ENCODE measurements at places on chromosomes 6 and 20. TPM values are rescaled to one million over a fixed set of nuclear protein-coding genes. Genes with fewer than 3 reads are reported as not detected.
A peak's percentile ranks its signal among the peaks of the same experiment; 100 is the strongest.

DNA sequence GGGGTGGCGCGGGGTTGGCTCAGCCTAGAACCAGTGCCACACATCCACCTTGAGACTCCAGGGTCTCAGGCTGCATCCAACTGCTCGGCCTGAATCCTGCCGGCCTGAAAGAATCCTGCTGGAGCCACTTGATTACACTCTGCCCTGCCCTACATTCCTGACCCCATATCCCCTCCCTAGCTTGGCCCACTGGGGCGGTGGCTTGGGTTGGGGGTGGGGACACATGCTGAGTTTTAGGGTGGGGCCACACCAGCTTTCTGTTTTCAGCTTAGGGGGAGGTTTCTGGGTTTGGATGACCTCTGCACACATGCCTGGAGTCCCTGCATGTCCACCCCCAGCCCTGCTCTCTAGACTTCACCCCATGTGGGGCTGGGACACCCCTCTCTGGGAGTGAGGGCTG, 6.8 kb downstream of the ITPR3 start:
- H3K27ac ChIP-seq: no peak overlapping the region
- H3K27me3 ChIP-seq: no peaks in the 10 kb centered on the region
- H3K4me3 ChIP-seq: no peak overlapping the region
- H3K4me1 ChIP-seq: no peaks in the 10 kb centered on the region
- H3K36me3 ChIP-seq: no peaks in the 10 kb centered on the region
- no peak for DNase-seq

DNA sequence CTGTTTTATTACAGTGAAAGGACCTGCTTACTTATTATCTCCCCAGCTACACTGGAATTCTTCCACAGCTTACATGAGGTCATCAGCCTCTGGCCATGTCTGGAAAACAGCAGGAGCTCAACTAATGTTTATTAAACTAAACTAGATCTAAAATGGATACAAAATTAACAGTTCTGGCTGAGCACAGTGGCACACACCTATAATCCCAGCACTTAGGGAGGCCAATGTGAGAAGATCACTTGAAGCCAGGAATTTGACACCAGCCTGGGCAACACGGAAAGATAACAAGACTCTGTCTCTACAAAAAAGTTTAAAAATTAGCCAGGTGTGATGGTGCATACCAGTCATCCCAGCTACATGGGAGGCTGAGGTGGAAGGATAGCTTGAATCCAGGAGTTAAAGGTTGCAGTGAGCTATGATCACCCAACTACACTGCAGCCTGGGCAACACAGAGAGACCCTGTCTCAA, 220.8 kb upstream of the MARCKS start:
- H3K27me3 ChIP-seq: no peaks in the 10 kb centered on the region
- DNase-seq: no peak
- H3K4me3 ChIP-seq: no peak overlapping the region

PSMB9 gene
- total RNA-seq: 10.1 TPM

ARMH2 gene
- total RNA-seq: not detected

DNA sequence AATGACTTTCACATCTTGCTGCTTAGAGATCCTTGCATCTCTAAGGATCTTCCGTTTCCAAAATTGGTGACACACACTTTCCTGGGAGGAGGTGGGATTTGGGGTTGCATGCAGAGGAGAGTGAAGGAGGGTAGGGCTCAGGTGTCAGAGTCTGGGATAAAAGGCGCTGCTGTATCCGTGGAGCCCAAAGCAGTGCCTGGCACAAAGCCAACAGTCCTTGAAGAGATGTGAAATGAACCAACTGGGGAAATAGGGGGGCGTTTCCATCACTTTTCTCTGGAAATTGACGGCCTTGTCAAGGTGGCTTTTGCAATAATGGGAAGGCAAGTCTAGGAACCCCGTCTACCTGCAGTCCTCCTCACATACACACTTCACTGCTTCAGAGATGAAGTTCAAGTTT, 59.5 kb upstream of the NELFCD start:
- DNase-seq: no peak
- H3K4me1 ChIP-seq: no peaks in the 10 kb centered on the region
- no peak overlapping the region for H3K4me3 ChIP-seq
- no peak overlapping the region for H3K27ac ChIP-seq
- no peaks in the 10 kb centered on the region for H3K36me3 ChIP-seq
- no peaks in the 10 kb centered on the region for H3K27me3 ChIP-seq

- no peak for DNase-seq
- H3K27me3 ChIP-seq: no peaks in the 10 kb centered on the region
- no peaks in the 10 kb centered on the region for H3K4me1 ChIP-seq
Measured at GRCh38 chr6:10794239-10794638, 44.1 kb downstream of the MAK start.

GRCh38 chr6:162344646-162345010, 382.9 kb downstream of the PRKN start:
- H3K27ac ChIP-seq: no peak overlapping the region
- no peak for DNase-seq
- no peak overlapping the region for H3K4me3 ChIP-seq
- H3K36me3 ChIP-seq: no peaks in the 10 kb centered on the region

C20orf144 gene
- total RNA-seq: not detected

TMEM74B gene
- 0.22 TPM for total RNA-seq

SERPINB1 gene
- total RNA-seq: 62.0 TPM

PRRT1 gene
- 0.17 TPM for total RNA-seq

DNA sequence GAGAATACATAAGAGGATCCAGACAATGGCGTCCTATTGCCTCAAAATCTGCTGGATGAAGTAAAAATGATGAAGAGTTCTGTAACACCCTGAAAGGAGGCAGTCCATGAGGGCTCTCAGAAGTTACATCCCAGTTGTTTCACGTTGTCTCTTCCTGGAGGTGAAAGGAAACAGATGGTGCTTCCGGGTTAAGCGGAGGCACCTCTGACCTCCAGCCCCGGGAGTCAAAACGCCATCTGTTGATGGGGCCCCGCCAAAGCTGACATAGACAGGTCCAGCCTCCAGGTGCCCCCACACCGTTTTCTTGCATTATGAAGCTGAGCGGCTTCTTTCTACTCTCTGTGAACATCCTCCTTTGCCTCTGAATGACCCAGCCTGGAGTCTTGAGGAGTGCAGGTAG, 9.5 kb downstream of the SEMG2 start:
- H3K27me3 ChIP-seq: peaks cover 8% of the 10 kb centered on the region
- no peaks in the 10 kb centered on the region for H3K4me1 ChIP-seq
- no peaks in the 10 kb centered on the region for H3K36me3 ChIP-seq
- DNase-seq: no peak
- H3K4me3 ChIP-seq: no peak overlapping the region
- no peak overlapping the region for H3K27ac ChIP-seq

- no peaks in the 10 kb centered on the region for H3K27me3 ChIP-seq
- H3K4me3 ChIP-seq: peak within 1 kb of the TSS; percentile 68
- peak; percentile 17 for DNase-seq
- peak within 1 kb of the TSS; percentile 85 for H3K27ac ChIP-seq
- H3K4me1 ChIP-seq: peaks cover 3% of the 10 kb centered on the region
Measured at GRCh38 chr6:116060572-116061283, at the start of gene FRK. Gene FRK (minus strand): TSS chr6:116060891. CDS start chr6:116060311, 580 bp downstream.

DNA sequence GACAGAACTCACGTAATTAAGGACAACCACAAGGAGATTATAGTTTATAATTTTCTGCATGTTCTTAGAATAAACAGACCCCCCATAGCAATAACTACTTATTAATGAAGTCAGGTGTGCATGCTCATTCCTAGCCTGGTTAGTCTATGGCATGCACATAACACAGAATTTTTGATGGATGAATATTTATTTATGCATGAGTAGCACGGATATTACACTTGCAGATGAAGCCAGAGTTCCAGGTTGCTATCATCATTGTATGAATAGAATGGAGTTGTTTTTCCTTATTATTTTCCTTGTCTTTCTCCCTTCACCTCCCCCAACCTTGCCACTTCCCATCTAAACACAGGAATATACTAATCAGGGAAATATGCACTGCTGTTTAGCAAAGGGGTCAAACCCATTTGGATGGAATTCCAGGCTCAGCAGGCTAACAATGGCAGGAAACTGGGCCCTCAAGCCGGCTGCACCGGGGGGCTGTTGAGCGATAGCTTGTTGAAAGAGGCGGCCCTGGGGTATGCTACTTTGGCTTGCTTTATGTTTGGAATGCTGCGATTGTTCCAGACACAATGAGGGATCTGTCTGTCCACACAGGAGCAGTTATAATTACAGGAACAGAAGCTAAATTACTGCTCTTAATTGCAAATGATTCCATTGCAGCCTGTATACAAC, 112.6 kb downstream of the TMEM170B start:
- no peaks in the 10 kb centered on the region for H3K27me3 ChIP-seq
- H3K4me1 ChIP-seq: peaks cover 7% of the 10 kb centered on the region
- no peak overlapping the region for H3K4me3 ChIP-seq
- no peak overlapping the region for H3K27ac ChIP-seq
- no peak for DNase-seq

EPB41L1 gene
- 9.3 TPM for total RNA-seq

DNA sequence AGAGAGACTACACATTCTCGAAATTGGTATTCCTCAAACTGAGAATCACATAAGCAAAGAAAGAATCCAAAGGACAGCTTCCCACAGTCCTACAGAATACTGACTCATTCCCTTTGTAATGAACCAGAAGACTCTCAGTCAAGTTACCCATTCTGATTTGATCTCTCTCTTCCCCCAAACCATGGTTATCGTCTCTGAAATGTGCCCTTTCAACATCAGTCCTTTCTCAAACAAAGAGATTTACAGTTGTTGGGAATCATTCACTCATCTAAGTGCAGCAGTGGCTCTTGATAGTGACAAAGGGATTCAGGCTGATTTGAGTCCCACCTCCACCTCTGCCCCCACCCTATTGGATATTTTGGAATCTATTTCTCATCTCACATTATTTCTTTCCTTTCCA, 15.0 kb upstream of the RSPO3 start:
- H3K4me3 ChIP-seq: no peak overlapping the region
- H3K27ac ChIP-seq: no peak overlapping the region
- H3K36me3 ChIP-seq: no peaks in the 10 kb centered on the region

GRCh38 chr20:661474-662270, 8.7 kb upstream of the SRXN1 start:
- DNase-seq: no peak
- no peak overlapping the region for H3K27ac ChIP-seq
- H3K36me3 ChIP-seq: no peaks in the 10 kb centered on the region
- H3K27me3 ChIP-seq: peaks cover 55% of the 10 kb centered on the region

GRCh38 chr6:153150371-153150751, 19.3 kb upstream of the RGS17 start:
- no peak for DNase-seq
- no peak overlapping the region for H3K27ac ChIP-seq
- peak overlapping the region; percentile 51 for H3K4me3 ChIP-seq
- no peaks in the 10 kb centered on the region for H3K4me1 ChIP-seq

- H3K4me1 ChIP-seq: no peaks in the 10 kb centered on the region
- DNase-seq: no peak
- H3K4me3 ChIP-seq: no peak overlapping the region
Measured at GRCh38 chr6:81900616-81901015, 148.1 kb upstream of the TENT5A start.

DNA sequence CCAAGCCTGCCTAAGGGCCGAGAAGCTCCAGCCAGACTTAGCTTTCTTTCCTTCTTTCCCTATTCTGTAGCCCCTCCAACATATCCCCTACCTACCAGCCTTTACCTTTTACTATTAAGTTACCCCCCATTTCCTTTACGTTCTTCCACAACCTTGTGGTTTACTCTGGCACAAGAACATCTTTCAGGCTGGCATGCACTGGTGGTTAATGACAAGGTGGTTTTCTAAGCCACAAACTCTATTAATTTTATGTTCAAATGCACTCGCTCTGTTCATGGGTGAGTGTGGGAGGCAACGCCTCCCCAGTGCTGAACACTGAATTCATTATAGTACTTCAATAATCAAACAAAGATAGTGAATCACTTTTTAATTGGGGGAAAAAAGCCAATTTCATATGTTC, 64.4 kb downstream of the TRERF1 start:
- H3K36me3 ChIP-seq: no peaks in the 10 kb centered on the region
- no peak for DNase-seq
- no peaks in the 10 kb centered on the region for H3K4me1 ChIP-seq
- H3K27ac ChIP-seq: no peak overlapping the region
- H3K4me3 ChIP-seq: no peak overlapping the region
- H3K27me3 ChIP-seq: no peaks in the 10 kb centered on the region

- H3K36me3 ChIP-seq: no peaks in the 10 kb centered on the region
- no peak overlapping the region for H3K4me3 ChIP-seq
- no peaks in the 10 kb centered on the region for H3K27me3 ChIP-seq
- DNase-seq: no peak
- no peaks in the 10 kb centered on the region for H3K4me1 ChIP-seq
Measured at GRCh38 chr6:137155830-137156229, 17.6 kb downstream of the IL22RA2 start.

SOBP gene
- 19.5 TPM for total RNA-seq

NTSR1 gene
- total RNA-seq: 0.08 TPM

DNA sequence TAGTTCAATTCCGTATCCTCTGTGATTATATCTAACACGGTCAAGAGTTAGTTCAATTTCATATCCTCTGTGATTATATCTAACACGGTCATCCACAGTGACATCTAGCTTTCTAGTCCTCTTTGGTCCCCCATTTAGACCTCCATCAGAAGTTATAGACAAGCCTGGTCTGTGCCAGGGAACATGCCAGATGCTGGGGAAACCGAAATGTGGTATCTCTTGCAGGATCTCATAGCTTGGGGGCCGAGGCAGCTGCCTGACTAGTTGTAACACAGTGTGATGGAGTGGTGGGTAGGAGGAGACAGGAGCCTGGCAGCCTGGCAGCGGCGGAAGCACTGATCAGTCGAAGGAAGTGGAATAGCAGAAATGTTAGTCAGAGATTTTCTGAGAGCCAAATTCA, 13.8 kb upstream of the SMOC2 start:
- no peak overlapping the region for H3K27ac ChIP-seq
- no peaks in the 10 kb centered on the region for H3K36me3 ChIP-seq
- H3K4me1 ChIP-seq: no peaks in the 10 kb centered on the region
- no peak overlapping the region for H3K4me3 ChIP-seq
- H3K27me3 ChIP-seq: no peaks in the 10 kb centered on the region

DNA sequence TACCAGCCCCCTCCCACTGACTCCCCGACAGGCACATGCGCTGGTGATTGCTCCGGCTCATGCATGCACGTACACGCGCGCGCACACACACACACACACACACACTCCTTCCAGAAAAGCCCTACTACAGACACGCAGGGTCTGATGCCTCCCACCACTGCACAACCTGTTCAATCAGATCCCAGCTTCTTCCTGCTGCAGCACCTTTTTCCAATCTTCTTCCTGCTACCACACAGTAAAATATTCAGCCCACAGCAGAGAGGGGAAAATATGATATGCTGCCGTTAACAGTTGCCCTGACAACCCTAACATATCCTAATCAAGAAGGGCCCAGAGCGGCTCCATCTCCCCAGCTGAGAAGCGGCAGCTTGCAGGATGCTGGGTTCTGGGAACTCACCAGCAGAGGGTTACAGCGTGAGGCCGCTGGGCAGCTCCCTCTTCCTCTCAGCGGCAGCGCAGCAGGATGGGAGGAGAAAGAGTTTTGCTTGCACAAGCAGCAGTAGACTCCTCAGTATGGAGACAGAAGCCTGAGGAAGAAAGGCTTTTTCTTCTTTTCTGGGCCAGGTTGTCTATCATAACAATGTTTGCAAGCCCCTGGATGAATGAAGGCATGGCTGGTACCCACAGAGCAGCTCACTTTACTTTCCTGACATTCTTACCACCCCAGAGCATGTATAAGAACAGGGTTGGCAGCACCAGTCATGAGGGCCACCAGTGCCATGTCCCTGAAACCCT, 23.9 kb downstream of the MAP7 start:
- H3K27ac ChIP-seq: no peak overlapping the region
- H3K27me3 ChIP-seq: no peaks in the 10 kb centered on the region
- no peaks in the 10 kb centered on the region for H3K4me1 ChIP-seq
- no peak overlapping the region for H3K4me3 ChIP-seq
